NCI-H460 (cell line): ENCODE measurements at places on chromosomes 2 and 18. TPM values are rescaled to one million over a fixed set of nuclear protein-coding genes. Genes with fewer than 3 reads are reported as not detected.

The UGP2 gene
- 84.8 and 86.5 TPM in 2 replicates for total RNA-seq

GRCh38 chr2:6053743-6054142 lies 361.6 kb downstream of the SOX11 start:
- DNase-seq: no peak

- no peak for DNase-seq
These were observed 1.8 kb downstream of the CCDC85A start for GRCh38 chr2:56185582-56186046.

DNA sequence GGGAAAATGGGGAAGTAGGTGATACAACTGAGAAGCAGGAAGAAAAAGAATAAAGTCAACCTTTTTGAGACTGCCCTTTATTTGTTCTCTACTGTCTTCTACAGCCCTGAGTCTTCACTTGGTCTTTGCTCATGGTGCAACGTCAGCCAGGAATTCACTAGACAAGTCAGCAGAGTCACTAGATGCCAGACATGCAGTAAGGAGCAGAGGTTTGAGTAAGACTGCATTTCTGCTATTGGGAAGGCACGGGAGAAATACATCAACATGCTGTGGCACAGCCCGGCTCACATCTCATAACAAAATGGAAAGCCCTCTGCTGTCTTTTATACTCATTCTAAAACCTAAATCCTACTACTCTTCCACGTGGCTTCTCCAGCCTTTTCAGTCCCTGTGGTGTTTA lies 67.1 kb downstream of the PRELID3A start:
- no peak for DNase-seq

GRCh38 chr2:19132967-19133366 lies 225.5 kb downstream of the OSR1 start:
- no peak for DNase-seq

DNA sequence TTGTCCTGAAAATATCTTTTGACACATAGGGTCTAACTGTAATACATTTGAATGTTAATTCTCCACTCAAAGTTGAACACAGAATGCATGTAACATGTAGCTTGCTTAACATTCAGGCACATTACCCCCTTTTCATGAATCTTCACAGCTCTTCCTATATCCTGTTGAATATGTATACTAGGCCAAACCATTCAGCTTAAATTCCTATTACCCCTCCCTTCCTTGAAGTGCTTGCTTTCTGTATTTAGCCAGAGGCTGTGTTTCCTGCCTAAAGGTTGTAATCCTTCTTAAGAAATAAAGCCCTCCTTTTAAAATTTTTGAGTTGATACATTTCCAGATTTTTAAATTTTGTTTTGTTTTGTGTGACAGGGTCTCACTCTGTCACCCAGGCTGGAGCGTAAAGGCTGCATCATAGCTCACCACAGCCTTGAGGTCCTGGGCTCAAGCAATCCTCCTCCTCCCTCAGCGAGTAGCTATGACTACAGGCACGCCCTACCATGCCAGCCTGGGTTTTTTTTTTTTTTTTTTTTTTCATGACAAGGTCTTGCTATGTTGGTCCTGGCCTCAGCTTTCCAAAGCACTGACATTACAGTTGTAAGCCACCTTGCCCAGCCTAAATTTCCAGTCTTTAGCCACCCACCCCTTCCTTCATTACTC lies 357.6 kb downstream of the DSC3 start:
- no peak for DNase-seq

The CFC1 gene
- total RNA-seq: not detected in 2 replicates

- peak; percentile 26 for DNase-seq
These were observed 6.4 kb downstream of the SALL3 start for GRCh38 chr18:78986018-78986481.

DNA sequence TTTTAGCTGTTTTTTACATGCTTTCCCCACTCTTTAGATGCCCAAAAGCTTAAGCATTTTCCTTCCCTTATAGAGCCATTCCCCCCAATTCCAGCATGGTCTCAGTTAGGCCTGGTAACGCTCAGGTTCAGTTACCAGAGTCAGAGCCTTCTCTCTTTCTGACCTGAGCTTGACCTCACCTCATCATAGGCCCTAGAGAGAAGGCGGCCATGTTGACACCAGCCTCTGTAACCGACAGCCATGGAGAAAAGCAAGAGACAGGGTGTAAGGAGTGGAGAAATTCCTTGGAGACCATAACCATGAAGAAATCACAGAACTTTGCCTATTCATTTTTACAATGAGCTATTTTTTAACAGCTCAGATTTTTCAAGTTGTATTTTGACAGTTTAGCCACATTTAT lies 99.4 kb downstream of the RTN4 start:
- DNase-seq: no peak

The GALNT3 gene
- 0.92 and 1.1 TPM in 2 replicates for total RNA-seq
